Occipital lobe (tissue), 3 donors: ENCODE measurements at places on chromosomes 12 and 14. TPM values are rescaled to one million over a fixed set of nuclear protein-coding genes. Genes with fewer than 3 reads are reported as not detected.

- DNase-seq = no peak
Measured at GRCh38 chr12:41103614-41104013, 84.5 kb upstream of the PDZRN4 start.

Gene SLIRP
- 59.6 TPM for total RNA-seq

- no peak for DNase-seq
Measured at GRCh38 chr14:56367416-56367815, 212.2 kb upstream of the TMEM260 start.

GRCh38 chr14:99590746-99591555, 13.1 kb downstream of the CCDC85C start:
- DNase-seq = peak; percentile 29

DNA sequence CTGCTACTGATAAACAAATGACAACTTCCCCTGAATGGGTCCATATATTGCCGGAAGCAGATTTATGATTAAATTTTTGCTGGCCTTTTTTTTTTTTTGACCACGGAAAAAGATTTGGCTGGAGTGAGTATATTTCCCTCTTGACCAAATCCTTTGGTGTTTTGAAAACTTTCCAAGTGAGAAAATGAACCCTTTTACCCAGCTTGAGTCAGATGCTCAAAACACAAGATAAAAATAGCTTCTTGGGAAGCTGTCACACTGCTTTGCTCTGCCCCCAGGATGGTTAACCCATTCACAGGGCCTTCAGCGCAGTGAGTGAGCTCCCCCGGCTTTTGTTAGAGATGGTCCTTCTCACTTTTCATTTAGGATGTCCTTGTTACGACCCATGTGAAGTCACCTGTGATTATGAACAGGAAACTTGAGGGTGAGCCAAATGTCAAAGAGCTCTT, 224.3 kb downstream of the PELI2 start:
- DNase-seq = no peak

- DNase-seq = no peak
Measured at GRCh38 chr12:41905073-41905758, 239.5 kb downstream of the GXYLT1 start.

- no peak for DNase-seq
Measured at GRCh38 chr12:8069582-8069981, 3.4 kb upstream of the C3AR1 start.

Gene PLCZ1
- not detected for total RNA-seq
